ENCODE measurements at places on chromosomes 3 and 15. TPM values are rescaled to one million over a fixed set of nuclear protein-coding genes. Genes with fewer than 3 reads are reported as not detected.

CCNB2 gene
- 0.18 TPM for total RNA-seq

SYNM gene
- 350 TPM for total RNA-seq

ERICH6 gene
- total RNA-seq = not detected

ITGB5 gene
- total RNA-seq = 61.5 TPM

PPP4R2 gene
- 51.2 TPM for total RNA-seq

STAC gene
- total RNA-seq = 0.19 TPM

CA12 gene
- 0.17 TPM for total RNA-seq

CPN2 gene
- total RNA-seq = 0.13 TPM

UBAP1L gene
- total RNA-seq = 1.1 TPM

ZNF770 gene
- 39.9 TPM for total RNA-seq

CHRM5 gene
- total RNA-seq = not detected

MRPL46 gene
- 72.2 TPM for total RNA-seq

PSTPIP1 gene
- total RNA-seq = 1.8 TPM

FEZF2 gene
- total RNA-seq = not detected

TMIE gene
- 0.27 TPM for total RNA-seq

GOLGA6A gene
- 0.08 TPM for total RNA-seq

NMNAT3 gene
- total RNA-seq = 6.0 TPM

IL16 gene
- total RNA-seq = 2.1 TPM

PLA2G4E gene
- 0.24 TPM for total RNA-seq

GOLGA8S gene
- 0.07 TPM for total RNA-seq

FAM227B gene
- 6.9 TPM for total RNA-seq

GATA2 gene
- 7.7 TPM for total RNA-seq
